Dorsolateral prefrontal cortex (tissue), 122 donors: ENCODE measurements at places on chromosomes 2 and 18.

DNA sequence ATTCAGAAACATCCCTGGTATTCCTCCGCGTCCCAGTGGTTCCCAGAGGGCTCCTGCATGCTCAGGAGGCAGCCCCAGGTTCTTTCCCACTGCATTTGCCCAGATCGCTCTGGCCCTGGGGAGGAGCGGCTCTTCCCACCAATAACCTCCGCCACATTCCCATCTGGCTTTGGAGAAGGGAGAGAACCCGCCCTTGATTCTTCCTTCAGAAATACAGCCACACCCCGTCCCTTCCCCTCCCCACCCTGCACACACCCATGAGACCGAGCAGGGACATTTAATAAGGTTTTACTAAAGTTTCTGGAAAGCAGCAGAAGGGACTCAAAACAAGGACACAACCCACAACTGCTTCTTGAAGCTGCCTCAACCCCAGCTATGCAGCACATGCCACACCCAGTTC is 21.9 kb downstream of the ARID5A start:
- DNase-seq: no peak

DNA sequence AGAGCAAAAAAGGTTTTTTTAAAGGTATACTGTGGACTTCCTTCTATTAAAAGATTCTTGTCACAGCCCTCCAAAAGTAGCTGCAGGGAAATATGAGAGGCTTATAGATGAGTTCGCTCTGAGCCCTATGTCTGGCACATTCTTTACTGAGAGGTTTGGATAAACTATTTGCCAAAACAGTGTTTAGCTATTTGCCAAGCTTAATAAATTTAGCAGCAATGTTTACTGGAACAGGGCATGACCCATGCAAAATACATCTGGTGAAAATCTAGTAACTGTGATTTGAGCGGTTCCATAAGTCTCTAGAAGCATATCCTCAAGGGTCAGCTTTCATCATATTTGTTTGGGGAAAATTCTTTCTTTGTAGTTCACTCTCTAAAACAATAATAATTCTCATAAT is 1696.7 kb upstream of the PIK3C3 start:
- DNase-seq: no peak

DNA sequence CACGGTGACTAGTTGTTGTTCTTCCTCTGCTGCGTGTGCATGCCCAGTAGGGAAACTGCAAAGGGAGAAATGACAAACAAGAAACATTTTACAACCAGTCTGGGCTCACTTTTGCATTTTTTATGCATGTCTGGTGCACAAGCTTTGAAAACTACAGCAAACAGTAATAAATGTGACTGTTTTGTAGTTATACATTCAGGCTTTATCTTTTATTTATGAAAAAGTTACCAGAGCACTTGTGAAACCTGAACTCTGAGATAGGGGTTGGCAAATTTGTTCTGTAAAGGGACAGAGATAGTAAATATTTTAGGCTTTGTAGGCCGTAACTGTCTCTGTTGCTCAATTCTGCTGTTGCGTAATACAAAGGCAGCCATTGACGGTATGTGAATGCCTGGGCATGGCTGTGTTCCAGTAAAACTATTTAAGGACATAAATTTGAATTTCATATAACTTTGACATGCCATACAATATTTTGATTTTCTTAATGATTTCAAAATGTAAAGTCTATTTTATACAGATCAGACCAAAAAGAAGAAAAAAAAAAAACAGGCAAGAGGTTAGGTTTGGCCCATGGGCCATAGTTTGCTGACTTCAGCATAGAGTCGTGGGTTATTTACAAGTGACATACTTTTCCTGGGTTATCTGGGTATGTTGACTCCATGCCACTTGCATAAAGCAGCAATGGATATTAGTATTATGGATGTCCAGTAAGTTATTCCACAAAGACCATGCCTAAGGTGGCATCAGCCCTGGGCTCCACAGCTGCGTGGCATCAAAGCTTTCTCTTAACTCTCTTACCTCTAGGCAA is 53.6 kb upstream of the EML6 start:
- DNase-seq: no peak

DNA sequence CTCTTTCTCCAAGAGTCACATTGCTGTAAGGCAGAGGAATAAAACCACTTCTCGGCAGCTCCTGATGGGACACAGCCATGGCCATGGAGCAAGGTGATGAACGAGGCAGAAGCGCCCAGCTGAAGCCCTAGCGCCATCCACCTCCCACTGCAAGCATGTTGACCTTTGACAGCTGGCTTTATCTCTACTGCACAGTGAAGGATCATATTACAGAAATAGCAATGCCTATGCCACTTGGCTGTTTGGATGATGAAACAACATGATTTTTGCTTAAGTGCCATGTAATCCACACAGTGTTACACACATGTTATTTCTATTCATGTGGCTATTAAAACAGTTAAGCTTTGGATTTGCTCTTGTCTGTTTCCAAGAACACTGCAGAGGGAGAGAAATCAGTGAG is 167.7 kb downstream of the VAPA start:
- DNase-seq: no peak

- DNase-seq: no peak
Observed at GRCh38 chr2:98702858-98703620, 27.9 kb downstream of the MGAT4A start.

- no peak for DNase-seq
Observed at GRCh38 chr18:6734726-6735430, 5.4 kb downstream of the ARHGAP28 start.

- DNase-seq: no peak
Observed at GRCh38 chr2:48750128-48750739, 5.3 kb downstream of the LHCGR start.
